DMS 273 treated with DMSO at 0.1 percent for 48 hours (cell line): ENCODE measurements at places on chromosomes 5 and 9.

- no peak for DNase-seq
Observed at GRCh38 chr5:66276986-66277385, 132.9 kb downstream of the SREK1 start.

GRCh38 chr5:83866181-83866580 lies 145.5 kb upstream of the HAPLN1 start:
- DNase-seq, result no peak

DNA sequence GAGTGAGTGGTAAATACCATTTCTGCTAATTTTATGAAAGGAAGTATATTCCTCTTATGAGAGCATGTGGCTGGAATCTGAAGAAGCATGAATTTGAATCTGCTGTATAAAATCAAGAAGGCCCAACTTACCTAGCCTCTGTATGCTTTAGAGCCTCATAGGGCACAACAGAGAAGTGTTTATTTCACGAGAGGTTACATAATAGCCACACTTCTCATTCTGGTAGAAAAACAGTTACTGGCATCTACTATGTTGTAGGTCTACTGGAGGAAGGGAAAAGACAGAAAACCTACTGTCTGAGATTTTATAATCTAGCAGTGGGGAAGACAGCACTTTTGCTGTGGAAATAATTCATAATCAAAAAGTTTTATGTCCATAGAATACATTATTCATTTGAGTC lies 172.6 kb upstream of the ZNF608 start:
- DNase-seq, result no peak

- DNase-seq, result no peak
Observed at GRCh38 chr5:4983701-4984100, 156.4 kb upstream of the ADAMTS16 start.

- no peak for DNase-seq
Observed at GRCh38 chr5:180832638-180833068, 28.4 kb downstream of the ZFP62 start.

- no peak for DNase-seq
Observed at GRCh38 chr9:100856238-100856637, 172.3 kb upstream of the PLPPR1 start.

DNA sequence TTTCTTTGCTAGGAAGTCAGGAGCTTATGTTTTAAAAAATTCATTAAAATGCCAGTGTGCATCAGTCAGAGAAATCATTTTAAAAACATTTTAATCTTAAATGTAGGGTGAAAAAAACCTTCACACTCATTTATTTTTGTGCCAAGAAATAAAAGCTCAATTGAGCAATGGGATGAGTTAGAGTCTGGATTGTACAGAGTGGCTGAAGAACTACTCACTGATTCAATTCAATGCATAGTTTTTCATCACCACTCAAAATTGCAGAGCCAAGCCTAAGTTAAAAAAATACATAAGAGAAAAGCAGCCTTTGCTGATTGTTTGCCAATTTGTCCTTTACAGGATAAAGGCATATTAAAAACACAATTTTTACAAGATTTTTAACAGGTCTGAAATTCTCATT lies 168.2 kb upstream of the DMRTA1 start:
- no peak for DNase-seq

GRCh38 chr9:126395439-126396212 lies 69.0 kb downstream of the MVB12B start:
- DNase-seq, result no peak

DNA sequence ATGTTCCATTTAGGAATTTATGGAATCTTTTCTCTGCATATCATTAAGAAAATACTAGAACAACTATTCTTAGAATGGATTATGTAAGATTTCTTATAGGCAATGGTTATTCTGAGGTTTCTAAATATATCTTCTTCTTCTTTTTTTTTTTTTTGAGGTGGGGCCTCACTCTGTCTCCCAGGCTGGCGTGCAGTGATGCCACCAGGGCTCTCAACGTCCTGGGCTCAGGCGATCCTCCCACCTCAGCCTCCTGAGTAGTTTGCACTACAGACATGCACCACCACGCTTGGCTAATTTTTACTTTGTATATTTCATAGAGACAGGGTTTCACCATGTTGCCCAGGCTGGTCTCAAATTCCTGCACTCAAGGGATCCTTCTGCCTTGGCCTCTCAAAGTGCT lies 137.2 kb downstream of the SREK1 start:
- DNase-seq, result no peak

DNA sequence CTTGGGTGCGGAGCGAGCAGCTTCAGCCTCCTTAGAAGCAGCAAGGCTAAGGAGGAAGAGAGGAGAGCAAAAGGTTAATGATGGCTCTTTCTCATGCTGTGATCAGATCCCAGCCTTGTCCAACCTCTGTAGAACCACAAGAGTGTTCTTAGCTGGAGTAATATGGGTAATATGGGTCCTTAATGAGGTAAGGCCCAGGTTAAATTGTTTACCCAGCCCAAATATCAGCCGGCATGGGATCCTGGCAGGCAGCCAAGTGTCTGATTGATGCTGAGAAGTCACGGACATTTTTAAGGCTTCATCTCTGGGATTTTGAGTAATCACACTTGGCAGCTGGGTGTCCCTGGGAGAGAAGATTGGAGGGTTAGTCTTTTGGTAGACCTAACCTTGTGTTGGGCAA lies 32.3 kb downstream of the GLRA1 start:
- no peak for DNase-seq

- DNase-seq, result peak; percentile 80
Observed at GRCh38 chr9:88753691-88754367, 218.9 kb downstream of the NXNL2 start.

GRCh38 chr5:1729641-1730486 lies 69.8 kb downstream of the MRPL36 start:
- DNase-seq, result no peak

- DNase-seq, result no peak
Observed at GRCh38 chr5:66741394-66741793, 145.2 kb downstream of the MAST4 start.

DNA sequence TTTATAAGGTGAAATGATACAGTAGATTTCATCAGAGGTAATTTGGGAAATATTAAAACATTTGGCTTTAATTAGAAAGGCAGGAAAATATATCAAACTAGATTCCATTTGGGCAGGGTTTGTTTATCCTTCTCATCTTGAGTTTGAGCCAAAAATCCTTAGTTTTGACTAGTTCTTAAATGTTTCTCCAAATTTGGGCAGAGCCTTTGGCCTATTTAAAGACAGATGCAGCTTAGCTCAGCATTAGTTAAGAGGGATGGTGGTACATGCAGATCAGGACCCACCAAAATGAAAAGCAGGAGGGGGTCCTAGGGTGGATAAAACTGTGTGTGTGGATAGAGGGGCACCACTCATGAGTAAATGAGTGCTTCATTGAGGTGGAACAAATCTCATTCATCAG lies 20.3 kb upstream of the ARRDC3 start:
- DNase-seq, result no peak

DNA sequence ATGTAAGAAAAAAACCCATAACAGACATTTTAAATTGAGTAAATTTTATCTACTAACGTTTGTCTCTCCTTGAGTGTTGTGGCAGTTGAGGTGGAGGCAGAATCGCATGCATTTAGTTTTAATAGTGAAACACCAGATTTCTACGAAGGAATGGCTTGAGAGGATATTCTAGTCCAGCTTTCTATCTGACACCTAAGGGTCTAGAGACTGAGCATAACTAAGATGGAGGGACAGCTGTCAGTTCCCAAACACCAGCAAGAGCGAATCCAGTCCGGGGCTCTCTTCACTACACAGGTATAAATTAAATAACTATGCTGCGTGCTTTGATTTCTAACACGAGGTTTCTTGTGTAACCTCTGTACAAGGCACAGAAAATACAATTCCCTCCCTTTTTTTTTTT lies 1.4 kb downstream of the NCBP1 start:
- DNase-seq, result no peak

- DNase-seq, result no peak
Observed at GRCh38 chr9:8450810-8451545, 651.4 kb upstream of the DMAC1 start.

DNA sequence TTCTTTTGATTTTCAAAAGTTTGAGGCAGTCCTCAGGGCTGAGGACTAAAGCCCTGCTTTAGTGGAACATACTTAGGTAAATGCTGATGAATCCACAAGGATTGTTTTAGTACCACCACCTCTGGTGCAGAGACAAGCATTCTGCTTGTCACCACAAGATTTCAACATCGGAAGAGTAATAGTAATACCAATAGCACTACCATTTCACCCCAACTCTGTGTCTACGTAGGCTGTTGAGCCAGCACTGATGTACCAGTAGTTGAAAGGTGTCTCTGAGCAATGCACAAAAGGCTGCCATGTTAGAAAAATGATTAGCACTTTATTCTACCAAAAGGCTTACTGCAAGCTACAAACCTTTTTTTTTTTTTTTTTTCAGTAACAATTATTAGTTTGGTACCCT lies 213.2 kb upstream of the SLC24A2 start:
- no peak for DNase-seq

DNA sequence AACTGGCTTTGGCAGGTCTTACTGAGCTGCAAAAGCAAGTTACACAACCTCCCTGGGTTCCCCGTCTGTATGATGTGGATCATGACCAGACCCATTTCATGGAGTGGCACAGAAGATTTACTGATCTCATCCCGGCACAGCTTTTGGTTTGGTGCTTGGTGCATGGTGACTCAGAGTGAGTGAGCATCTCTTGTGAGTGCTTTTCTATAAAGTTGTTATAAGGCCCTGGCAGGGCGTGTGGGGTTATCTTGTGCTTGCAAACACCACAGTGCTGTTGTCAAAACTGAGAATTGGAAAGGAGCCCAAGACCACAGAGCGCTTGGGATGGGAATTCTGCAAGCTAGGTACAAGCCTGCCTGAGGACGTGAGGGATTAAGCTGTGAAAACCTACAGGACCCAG lies 425.2 kb downstream of the GADD45G start:
- no peak for DNase-seq

DNA sequence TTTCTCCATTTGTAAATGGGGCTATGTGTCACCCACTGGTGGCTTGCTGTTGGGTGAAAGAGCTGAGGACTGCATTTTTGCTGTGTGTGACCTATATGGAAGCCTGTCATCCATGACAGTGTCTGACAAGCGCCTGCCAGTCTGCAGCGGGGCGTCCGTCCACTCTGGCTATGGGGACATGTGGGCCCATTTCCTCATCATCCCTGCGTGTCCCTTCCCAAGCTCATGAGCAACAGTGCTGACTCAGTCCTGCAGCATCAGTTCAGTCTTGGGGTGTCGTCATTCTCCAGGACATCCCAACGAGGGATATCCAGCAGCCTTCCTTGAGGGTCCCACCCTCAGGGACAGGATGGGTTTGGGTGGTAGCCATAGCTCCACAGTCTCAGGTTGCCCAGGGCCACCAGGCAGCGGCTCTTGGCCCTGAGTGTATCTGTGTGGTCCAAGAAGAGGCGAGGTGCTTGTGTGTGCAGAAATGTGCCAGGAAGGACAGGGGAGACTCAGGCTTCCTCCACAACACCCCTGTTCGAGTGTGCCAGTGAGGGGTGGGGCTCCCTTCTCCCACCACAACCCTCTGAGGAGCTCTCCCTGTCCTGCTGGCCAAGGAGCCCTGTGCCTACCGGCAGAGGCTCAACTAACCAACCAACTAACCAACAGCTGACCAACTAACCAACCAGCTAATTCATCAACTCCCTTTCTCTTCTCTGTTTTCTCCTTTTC lies 2.1 kb downstream of the FGD3 start:
- DNase-seq, result no peak

DNA sequence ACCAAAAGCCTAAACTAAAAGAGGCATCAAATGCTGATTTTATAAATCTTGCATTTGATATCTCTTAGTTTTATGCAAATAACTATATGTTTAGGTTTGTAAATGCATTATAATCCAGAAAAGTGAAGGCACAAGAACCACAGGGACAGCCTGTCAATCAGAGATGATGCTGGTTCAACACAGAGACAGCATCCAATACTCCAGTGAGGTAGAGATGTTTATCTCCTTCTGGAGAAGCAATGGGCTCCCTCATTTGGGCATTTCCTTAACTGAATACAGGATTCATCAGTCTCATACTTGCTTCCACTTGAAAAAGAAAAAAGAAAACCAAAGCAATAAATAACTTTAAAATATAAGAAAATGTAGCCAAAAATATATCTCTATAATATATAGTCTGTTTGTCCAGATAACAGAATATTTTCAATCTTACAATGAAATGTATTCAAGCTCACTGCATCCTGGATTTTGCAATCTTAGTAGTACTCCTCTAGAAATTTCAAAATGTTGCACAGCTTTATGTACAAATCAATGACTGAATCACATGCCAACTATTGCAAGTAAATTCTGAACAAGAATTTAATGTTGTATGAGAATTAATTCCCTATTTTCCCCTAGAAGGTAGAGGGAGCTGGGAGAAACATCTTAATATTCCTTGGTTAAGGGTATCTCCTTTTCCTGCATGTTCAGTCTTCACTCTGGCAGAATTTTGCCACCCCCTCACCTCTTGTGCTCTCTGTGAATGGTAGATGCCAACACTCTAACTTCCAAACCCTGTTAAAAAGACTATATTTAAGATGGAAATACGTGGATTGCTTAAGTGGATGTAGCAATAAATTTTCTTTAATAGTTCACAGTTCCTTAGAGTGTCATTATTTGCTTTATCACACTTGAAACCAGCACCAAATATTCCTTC lies 191.1 kb upstream of the GAS1 start:
- DNase-seq, result no peak

GRCh38 chr9:99601571-99602111 lies 220.0 kb upstream of the NR4A3 start:
- DNase-seq, result no peak

- DNase-seq, result no peak
Observed at GRCh38 chr5:105807290-105807689, 1863.4 kb downstream of the EFNA5 start.

- DNase-seq, result no peak
Observed at GRCh38 chr9:78307360-78307759, 10.4 kb downstream of the PSAT1 start.

DNA sequence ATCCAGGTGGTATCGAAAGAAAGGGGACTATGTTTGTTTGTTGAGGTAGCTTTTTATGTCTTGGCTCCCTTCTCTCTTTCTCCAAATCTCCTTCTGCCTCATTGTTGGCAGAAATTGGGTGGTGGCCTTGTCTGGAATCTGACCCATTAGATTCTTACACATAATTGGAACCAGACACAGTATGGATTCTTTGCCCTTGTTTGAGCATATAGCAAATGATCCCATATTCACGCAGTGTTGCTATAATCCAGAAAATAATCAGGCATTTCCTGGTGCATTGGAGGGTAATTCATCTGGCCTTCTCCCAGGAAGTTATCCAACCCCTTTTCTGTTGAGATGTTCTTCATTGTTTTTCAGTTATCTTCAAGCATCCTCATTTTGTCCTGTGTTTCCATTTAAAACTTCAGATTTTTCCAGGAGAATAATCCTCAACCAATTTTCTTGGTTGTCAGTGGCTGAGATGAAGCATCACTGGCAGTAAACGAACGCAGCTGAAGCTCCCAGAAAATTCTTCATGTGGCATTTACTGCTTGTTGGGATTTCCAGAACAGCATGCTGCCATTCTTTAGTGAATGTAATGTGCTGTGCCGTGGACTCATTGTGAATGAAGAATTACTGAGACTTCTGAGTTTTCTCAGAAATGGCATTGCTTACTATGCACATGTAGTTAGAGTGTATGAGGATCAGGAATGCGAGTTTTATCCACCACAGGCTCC lies 70.5 kb upstream of the NTRK2 start:
- DNase-seq, result no peak

GRCh38 chr9:116658265-116658664 lies 28.8 kb upstream of the TRIM32 start:
- no peak for DNase-seq
